ENCODE measurements at places on chromosomes 4 and X. TPM values are rescaled to one million over a fixed set of nuclear protein-coding genes. Genes with fewer than 3 reads are reported as not detected.

DNA sequence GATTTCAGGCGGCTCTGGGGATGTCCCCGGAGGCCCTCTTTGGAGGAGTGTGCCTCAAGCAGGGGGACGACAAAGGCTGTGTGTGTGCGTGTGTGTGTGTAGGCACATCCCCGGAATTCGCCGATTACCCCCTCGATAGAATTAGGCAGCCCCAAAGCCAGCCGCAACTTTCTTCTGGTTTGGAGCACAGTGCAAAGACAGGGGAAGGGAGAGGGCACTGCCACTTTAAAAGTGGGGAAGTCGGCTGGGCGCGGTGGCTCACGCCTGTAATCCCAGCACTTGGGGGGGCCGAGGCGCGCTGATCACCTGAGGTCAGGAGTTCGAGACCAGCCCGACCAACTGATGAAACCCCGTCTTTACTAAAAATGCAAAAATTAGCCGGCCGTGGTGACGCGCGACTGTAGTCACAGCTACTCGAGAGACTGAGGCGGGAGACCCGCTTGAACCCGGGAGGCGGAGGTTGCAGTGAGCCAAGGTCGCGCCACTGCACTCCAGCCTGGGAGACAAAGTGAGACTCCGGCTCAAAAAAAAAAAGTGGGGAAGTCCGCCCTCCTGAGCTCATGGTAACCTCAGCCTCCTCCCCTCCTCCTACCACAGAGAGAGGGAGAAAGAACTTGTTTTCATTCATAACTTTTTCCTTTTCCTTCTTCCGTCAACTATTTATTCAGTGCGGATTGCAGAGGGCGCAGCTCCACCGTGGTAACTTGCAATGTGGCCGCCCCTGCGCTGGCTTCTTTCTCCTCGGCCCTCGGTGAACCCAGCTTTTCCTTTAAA, 2.4 kb downstream of the SPRY1 start:
- DNase-seq: peak; percentile 82

DNA sequence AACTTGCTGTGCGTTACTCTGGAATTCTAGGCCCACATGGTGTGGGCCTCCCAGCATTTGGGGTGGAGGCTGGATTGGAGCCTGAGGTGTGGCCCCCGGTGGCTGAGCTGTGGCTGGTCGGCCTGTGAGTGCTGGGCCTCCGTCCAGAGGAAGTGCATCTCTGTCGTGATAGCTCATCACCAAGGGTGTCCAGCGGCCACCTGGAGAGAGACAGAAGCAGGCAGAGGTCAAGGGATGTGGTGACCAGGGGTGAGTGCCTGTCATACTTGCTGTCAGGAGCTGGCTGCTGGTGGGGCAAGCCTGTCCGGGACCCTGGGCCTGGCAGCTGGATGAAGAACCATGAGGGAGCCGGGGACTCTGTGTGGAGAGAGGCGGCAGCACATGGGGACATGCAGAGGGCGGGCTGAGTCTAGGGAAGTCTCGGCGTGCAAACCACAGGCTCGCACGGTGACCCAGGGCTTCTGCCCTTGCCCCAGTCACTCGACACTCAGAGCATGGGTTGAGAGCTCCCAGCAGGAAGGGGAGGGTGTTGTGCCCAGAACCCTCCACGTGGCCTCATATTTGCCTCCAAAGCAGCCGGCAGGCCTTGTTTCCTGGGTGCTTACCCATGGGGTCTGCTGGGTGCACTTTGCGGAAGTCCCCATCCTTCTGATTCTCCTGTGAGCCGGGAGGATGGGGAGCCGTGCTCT, 6.2 kb downstream of the SORCS2 start:
- DNase-seq: no peak

DNA sequence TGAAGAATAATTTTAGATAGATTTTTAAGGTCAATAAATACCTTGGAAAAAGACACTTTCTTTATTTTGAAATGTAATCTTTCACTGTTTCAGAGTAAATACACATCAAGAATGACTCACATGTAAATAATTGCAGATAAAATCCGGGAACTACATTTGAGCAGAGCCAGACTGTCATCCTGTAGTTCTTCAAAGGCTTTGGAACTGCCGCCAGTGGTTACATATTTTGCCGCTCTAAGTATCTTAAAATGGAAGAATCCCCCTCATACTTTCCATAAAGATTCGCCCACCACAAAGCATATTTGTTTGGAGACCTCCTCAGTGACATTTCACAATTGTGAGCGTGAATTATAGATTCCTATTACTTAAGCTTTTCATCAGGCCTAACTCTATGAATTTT, 607.8 kb upstream of the ZFP42 start:
- DNase-seq: no peak

DNA sequence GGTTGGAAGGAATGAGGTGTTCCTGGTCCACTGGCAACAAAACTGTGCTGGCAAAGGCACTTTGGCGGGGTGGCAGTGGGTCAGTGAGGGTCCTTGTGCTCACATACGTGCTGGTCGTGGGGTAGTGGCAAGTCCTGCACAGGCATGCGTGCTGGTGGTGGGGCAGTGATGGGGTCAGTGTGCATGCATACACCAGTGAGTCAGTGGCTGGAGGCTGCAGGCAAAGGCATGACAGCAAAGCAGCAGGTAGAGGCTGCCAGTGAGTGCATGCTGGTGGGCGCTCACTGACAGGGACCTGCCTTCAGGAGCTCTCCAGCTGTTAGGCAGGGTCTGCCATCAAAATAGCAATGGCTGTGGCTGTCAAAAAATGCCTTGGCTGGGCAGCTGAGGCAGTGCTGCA, 42.1 kb downstream of the TMPRSS11E start:
- no peak for DNase-seq

- no peak for DNase-seq
Observed at GRCh38 chr4:125331116-125331515, 16.4 kb downstream of the FAT4 start.

GRCh38 chr4:5568931-5569330, 139.4 kb downstream of the EVC2 start:
- no peak for DNase-seq

EDA2R gene
- polyA plus RNA-seq: 1.8 TPM

CENPVL2 gene
- not detected for polyA plus RNA-seq

Data from hindlimb muscle (tissue), 1 donor.